Urothelium cell line (cell line): ENCODE measurements at places on chromosomes 11 and 22.

GRCh38 chr11:24161587-24161986 lies 335.3 kb upstream of the LUZP2 start:
- DNase-seq: no peak

- DNase-seq: no peak
These were observed 313.9 kb downstream of the ST3GAL4 start for GRCh38 chr11:126669416-126669815.

- no peak for DNase-seq
These were observed 11.6 kb downstream of the GRIK4 start for GRCh38 chr11:120523196-120523595.

DNA sequence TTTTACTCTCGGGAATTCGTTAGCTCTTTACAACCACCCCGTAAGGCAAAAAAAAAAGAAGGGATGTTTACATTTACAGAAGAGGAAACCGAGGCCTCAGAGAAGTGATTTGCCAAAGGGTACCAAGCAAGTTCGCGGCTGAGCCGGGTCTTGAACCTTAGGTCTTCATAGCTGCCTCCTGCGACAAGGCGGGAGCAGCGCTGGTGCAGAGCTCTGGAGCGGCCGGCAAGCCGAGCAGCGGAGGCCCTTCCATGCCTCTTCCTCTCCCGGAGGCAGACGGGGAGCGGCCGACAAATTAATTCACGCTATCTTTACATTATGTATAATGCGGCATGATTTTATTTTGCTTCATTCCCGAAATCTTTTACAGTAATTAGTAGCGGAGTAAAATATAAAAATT lies 536.3 kb downstream of the INSC start:
- no peak for DNase-seq

- no peak for DNase-seq
These were observed 56.0 kb downstream of the LIF start for GRCh38 chr22:30190574-30190973.

DNA sequence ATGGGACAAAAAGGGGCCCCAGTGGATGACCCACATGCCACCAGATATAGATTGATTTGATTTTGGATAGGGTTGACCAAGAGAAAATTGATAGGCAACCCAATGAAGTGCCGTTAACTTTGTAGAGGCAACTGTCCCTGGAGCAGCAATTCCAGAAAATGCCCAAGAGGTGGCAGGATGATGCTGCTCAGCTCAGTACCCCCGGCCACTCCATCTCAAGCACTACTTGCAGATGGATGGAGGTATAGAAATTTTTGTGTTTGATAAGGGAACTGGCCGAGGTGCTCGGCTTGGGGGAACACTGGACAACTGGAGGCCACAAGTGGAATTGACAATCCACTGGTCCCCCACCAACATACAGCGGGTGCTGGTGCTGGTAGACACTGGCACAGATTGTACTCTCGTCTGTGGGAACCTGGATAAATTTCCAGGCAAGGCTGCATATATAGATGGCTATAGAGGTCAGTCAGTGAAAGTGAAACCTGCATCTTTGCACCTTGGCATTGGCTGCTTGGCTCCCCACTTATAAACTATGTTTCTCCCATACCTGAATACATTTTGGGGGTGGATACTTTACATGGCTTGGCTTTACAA lies 86.3 kb downstream of the CCDC83 start:
- DNase-seq: peak; percentile 48

DNA sequence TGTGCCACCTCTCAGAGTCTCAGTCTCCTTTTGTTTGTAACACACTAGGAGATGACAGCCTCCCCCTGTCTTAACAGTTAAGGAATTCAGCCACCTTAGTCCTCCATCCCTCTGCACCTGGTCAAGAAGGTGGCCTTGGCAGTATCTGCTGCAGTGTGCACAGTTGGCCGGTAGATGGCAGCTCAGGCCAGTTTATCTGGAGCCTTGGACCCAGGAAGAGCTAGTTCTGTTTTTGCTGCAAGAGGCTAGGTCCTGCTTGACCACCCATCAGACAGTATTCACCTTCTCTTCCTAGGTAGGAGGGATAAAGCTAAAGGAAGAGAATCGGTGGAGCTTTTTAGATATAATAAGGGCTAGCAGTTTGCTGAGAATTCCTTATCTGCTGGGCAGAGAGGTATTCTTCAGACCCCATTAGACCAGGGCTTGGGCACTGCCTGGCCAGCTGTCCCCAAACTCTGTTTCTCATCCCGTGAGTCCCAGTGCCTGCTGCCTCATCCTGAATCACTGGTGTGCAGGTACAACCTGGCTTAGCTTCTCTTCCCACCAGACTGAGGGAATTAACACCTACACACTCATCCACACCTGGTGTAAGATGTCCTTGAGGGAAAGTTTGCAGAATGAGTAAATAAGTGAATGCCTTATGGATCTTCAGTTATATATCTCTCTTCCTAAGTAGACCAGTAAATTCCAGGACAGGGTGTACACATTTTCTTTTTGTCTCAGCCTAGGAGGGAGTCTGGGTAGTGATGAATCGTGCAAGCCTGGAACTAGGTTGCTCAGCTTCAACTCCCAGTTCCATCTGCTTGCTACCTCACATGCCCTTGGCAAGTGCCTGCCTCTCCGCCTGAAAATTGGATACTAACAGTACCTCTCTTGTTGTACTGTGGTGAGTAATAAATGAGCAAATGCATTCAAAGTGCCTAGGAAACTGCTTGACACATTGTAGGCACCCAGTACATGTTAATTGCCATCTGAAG lies 70.8 kb upstream of the NARS2 start:
- DNase-seq: peak; percentile 80
